Peyer's patch (tissue), 4 donors: ENCODE measurements at places on chromosomes 12 and 14.

DNA sequence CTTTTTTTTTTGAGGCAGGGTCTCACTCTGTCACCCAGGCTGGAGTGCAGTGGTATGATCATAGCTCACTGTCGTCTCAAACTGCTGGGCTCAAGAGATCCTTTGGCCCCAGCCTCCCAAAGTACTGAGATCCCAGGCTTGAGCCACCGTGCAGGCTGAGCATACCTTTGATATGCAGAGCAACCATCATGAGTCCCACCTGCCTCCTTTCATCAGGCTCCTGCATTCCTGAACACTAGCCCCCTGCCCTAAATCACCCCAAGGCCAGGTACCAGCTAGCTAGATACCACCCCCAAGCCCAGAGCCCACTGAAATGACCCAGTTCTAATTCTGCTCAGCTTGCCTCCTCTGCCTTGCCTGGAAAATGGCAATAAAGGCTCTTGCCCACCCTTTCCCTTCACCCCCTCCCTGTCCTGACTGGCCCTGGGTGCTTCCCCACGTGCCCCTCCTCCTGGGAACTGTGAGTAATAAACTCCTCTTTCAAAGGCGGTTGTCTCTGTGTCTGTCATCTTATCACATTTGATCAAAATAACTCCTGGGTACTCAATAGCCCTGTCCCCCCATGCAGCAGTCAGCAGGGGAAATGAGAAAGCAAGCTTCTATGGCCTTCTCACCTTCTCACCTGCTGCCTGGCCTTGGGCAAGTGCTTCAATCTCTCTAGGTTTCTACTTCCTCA, 6.4 kb upstream of the BRF1 start:
- DNase-seq, result no peak

- no peak for DNase-seq
Observed at GRCh38 chr12:75444429-75445136, 36.0 kb upstream of the GLIPR1 start.

GRCh38 chr14:49303946-49304516, 282.1 kb downstream of the RPS29 start:
- no peak for DNase-seq

GRCh38 chr12:2248901-2249381, 196.2 kb downstream of the CACNA1C start:
- no peak for DNase-seq

DNA sequence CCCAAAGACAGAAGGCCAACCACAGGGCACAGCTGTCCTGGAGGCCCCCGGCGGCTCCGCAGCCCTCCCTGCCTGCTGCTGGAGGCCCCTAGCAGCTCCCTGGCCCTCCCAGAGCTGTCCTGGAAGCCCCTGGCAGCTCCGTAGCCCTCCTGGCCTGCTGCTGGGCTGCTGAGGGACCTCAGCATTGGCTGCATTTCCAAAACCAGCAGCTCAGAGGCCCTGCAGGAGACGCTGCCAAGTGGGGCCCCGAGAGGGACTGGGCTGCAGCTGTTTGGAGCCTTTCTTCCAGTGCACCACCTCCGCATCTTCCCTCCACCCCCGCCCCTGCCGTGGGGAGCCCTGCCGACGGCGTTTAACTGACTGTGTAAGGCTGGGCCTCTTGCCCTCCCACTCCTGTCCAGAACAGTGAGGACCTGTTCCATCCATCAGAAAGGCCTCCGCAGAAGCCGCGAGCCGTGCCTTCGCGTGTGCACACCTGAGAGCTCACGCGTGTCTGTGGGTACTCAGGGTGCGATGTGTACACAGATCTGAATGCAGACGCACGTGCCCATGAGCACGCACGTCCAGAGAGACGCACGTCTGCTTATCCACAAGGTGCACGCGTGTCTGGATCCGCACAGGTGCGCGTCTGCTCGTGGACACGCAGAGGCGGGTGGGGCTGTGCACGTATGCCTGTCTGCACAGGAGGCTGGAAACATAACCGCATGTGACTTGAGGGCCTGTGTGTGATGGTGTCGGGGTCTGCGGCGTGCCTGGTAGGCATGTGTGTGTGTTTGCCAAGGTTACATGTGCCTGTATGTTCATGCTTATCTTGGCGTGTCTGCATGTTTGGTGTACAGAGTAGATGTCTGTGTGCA, 57.0 kb upstream of the FBRSL1 start:
- DNase-seq, result no peak

DNA sequence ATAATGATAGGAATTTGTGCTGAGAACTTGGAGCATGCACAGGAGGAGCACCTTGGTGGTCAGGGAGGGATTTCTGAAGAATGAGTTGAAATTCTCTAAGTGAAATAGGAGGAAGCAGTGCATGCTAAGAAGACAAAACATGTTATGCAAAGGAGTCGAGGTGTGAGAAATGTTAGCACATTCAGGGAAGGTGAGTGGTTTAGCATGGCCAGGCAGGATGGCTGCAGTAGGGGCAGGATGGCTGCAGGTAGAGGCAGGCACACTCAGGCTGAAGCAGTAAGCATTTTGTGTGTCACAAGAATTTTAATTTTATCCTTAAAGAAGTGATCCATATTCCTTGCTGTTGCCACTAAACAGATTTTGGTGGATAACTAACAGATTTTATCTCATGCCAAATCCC, 46.3 kb downstream of the CATSPERB start:
- DNase-seq, result no peak

DNA sequence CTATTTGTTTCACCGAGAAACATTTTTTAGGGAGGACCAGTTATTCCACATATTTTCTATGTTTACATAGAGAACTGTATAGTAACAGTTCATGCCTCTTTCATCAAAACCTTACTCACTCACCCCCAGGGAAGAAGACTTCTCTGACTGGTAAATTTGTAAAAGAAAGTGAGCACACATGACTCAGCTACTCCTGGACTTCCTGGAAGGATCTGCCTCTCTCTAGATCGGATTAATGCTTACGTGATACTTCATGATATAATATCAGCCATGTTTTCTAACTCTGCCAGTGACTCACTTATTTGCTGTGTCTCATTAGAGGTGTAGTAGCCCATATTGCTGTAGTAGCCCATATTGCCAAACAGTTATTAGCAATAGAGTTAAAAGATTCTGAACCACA, 494.3 kb upstream of the ATXN7L3B start:
- DNase-seq, result no peak

- DNase-seq, result no peak
Observed at GRCh38 chr12:107759410-107759809, 1.5 kb downstream of the PRDM4 start.

- no peak for DNase-seq
Observed at GRCh38 chr14:61868846-61869245, 106.6 kb downstream of the SNAPC1 start.

GRCh38 chr14:105375635-105376057, 22.7 kb upstream of the TEX22 start:
- no peak for DNase-seq

DNA sequence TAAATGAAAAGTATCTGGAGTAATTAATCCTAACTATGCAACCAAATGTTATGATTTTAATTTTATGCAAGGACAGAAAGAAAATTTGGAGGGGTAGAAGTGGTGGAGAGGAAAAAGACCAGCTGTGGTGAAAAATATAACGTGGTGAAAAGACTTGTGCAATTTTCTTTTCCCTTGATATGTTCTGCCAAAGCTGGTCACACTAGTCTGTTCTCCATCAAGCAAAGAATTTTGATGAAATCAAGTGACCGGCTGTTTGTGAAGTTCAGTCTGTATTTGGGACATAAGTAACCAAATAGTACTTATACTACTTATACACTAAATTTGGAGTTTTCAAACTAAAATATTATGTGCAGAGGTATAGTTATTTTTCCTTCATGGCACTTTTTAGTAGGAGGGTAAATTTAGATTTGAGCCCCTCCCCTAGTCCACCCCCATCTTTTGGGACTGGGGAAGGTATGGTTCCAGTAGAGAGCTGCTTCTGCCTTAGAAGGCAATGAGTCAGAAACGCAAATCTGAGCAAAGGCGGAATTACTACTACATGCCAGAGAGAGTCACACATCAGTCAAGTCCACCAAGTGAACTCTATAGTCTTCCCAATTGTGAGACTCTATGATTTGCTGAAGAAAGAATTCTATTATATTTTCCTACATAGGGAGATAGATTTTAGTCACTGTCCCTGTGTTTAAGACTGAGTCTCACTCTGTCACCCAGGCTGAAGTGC, 229.7 kb downstream of the SLC25A21 start:
- DNase-seq, result no peak

GRCh38 chr12:54870617-54871016, 16.3 kb downstream of the MUCL1 start:
- DNase-seq, result no peak

DNA sequence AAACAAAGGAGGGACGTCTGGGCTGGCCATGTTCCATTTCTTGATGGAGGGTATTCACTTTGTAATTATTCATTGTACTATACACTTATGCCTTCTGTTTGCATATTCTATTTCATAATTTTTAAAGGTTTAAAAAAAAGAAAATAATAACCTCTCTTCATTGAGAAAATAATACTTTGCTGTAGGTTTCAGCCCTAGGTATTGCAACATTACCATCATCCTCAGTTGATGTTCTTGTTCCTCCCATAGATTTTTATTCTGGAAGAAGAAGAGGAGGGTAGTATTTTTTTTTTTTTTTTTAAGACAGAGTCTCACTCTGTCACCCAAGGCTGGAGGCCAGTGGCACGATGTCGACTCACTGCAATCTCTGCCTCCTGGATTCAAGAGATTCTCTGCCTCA, 54.7 kb downstream of the PHLDA1 start:
- DNase-seq, result no peak

GRCh38 chr14:68654471-68654941, 138.4 kb downstream of the ZFP36L1 start:
- no peak for DNase-seq

- DNase-seq, result no peak
Observed at GRCh38 chr14:78445275-78445674, 275.1 kb downstream of the NRXN3 start.

DNA sequence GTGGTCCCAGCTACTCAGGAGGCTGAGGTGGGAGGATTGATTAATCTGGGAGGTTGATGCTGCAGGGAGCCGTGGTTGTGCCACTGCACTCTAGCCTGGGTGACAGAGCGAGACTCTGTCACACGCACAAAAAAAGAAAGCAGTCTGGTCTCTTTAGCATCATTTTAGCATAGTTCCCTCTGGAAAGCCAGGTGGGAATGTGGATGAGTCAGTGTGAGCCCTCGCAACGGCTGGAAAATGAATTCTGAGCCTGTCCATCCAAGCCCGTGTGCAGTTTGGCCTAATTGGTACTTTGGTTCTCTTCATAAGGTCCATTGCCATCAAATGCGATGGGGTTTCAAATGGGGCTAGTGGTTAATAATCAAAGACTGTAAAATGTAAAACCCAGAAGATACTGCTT, 2.4 kb downstream of the MYL2 start:
- DNase-seq, result no peak

DNA sequence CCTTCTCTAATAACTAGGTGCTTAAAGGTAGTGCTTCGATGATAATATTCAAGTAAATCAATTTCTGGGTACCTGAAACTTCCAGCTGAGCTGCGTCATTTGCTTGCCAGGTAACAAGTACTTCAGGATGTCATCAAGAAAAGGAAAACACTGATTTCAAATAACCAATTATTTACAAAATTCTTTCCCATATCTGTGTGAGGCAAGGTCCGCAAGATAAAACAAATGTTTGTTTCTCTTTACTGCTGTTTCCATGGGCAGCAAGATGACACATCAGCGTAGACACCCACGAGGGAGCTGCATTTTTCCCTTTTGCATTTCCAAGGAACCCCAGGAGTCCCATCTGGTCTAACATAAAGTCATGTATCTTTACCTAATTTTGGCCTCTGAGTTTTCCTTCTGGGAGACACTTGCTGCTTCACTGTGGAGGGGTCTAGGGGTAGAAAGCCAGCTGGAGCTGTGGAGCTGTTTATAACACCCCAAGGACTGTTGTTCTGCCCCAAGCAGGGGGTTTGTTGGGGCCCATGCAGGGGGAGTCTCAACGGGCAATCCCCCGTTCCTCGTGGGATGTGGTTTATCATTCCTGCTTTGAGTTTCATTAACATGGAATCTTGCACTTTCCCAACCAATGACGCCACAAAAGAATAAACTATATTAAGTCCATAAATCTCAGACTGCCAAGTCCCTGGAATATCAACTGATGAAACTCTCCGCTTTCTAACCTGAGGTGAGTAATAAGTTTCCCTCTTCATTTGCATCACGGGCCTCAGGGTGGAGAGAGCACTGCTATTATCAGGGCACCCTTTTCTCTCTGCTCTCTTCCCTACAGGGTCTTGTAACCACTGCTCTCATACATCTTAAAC, 112.8 kb upstream of the PELI2 start:
- peak; percentile 49 for DNase-seq

DNA sequence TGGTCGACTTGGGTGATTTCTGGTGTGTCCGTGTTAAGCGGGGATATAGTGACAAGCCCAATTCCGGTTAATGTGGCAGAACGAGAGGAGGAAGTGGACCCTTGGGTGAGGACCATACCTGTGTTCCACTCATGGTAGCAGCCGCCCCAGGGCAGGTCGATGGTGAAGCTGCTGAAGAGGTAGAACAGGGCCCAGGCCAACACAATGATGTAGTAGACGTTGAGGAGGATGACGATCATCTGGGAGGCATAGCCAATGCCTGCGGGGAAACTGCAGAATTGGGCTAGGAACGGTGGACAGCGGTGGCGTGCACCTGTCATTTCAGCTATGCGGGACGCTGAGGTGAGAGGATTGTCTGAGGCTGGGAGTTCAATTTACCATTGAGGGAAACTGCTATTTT, 20.1 kb downstream of the SLC6A13 start:
- no peak for DNase-seq

DNA sequence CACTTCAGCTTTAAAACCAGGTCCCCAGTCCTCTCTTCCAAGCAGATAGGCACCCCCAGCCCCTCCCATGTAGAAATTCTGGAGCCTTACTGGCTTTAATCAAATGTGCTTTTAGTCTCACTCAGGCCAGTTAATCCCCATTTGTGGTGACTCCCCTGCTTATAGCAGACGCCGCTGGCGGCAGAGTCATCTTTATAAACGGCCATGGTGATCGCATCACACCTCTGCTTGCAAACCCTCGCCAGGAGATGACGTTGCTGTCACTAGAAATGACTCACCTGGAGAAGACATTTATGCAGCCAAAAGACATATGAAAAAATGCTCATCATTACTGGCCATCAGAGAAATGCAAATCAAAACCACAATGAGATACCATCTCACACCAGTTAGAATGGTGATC, 369.3 kb downstream of the VRK1 start:
- DNase-seq, result no peak

DNA sequence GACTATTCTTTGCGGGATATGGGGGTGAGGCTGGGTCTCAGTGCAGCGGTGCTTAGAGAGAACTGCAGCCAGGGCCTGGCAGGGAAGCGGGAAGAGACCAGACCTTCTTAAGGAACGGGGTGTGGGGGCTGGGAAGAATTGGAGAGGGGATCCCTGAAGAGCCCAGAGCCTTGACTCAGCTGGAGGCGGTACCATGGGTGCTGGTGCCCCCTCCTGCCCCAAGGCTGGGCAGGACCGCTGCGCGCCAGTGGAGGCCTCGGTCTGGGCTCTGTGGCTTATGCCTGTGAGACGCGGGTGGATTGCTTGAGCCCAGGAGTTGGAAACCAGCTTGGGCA, 1.3 kb upstream of the RNU7-1 start:
- no peak for DNase-seq

GRCh38 chr12:95396849-95397468, 77.0 kb upstream of the METAP2 start:
- no peak for DNase-seq
